ENCODE measurements at places on chromosomes 1 and 21. TPM values are rescaled to one million over a fixed set of nuclear protein-coding genes. Genes with fewer than 3 reads are reported as not detected.

DNA sequence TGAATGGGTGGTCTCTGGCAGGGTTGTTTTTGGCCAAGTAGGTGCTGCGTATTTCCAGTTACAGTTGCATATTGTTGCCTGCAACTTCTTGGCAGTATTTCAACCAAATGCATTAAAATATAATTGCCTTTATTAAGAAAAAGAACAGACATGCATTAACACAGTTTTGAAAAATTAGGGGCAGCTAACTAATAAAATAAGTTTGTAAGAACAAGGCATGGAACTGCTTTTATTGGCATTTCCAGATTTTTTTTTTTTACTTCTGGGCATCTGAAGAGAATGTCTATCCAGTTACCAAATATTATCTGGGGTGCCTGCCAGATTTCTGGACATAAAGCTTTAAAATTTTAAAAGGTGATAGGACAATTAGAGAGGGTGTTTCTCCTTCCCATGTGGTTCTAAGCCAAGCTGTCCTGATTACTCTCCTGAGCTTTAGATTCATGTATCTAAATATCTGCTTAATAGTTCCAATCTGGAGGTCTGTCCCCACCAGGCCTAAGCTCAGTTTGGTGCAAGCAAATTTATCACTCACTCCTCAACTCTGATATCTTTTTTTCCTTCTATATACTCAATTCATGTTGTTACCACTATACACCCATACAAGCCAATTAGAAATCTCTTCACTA is 553.3 kb upstream of the USP24 start:
- DNase-seq: no peak

DNA sequence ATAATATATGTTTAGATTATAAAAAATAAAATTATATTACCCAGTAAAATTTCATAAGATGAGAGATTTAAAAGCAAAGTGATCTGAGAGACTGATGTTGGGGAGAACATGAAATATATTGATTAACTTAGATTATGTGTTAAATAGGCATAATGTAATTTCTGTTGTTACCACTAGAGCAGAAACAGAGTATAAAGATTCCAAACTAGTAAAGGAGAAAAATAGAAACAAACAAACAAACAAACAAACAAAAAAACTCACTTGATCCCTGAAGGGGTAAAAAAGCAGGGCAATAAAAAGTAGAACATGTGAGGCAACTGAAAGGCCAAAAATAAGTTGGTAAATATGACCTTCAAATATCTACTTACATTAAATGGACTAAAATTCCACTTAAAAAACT is 640.4 kb upstream of the RGS18 start:
- no peak for DNase-seq

DNA sequence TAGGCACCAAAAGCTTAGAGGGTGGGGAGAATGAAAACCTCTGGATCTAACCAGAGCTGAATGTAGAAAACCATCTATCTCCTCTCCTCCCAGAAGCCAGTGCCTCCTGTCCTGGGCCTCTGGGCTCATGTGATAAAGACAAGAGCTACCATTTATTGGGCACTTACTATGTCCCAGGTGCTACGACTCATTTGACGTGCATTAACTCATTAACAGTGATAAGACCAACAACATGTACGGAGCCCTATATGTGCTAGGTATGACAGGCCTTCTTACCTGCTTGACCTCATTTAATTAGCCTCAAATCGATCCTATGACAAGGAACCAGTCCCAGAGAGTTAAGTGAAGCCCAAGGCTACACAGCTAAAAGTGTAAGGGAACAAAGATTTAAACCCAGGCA is 19.7 kb downstream of the CAPZB start:
- no peak for DNase-seq

The RAD54L gene
- total RNA-seq: 58.3 TPM

DNA sequence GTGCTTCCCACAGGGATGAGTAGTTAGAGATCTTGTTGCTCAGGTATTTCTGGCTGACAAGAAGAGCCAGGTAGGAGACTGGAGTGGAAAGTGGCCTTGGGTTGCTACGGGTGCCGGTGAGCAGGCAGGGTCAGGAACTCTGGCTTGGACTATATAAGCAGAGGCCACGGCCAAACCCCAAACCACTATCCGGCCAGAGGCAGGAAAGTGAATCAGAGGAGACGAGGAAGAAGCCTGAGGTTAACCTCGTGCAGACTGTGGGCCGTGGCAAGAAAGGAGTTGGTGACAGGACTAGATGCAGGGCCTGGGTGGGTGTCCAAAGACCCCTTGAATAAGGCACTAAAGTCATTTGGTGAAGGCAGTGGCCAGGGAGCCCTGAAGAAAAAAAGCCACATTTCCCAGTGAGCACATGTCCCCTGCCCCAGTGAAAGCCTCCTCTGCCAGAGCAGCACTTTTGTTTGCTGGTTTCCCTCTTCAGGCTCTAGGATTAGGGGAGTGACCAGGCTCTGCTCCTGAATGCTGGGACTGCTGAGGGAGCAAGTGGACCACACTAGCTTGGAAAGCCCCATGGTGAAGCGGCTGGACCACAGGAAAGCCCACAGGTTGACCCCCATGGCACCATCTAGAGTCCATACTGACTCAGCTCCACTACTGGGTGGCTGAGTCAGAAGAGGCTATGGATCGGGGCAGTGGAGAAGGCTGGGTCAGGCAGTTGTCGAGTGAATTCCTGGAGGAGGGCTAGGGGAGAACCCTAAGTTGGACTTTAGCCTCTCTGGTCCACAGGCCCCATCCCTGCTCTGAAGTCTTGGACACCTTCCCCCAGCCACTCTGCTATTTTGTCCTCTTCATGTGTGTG is 23.4 kb downstream of the CSF1 start:
- DNase-seq: no peak

The CCDC190 gene
- not detected for total RNA-seq

The COQ8A gene
- 14.9 TPM for total RNA-seq

The FMOD gene
- total RNA-seq: 2.9 TPM

DNA sequence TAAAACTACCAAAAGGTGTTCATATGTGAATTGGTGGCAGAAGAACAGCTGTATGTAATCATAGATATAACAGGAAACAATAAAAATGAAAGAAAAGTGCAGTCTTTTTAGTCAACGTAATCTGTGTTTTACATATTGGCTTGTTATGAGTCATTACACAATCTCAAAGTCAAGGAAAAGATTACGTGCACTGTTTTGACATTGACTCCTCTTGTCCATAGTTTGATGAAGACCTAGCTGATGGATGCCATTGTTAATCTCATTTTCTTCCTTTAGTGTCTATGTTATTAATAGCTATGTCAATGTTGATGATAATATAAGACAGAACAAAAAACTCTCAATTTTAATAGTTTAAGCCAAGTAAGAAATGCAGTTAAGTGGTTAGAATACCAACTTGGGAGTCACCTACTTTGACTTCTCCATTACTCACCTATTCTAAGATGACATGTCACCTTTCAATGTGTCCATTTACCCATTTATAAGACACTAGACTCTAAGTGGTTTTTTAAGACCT is 84.5 kb upstream of the SAMSN1 start:
- DNase-seq: no peak

GRCh38 chr1:248798791-248799190 is 26.9 kb downstream of the SH3BP5L start:
- no peak for DNase-seq

GRCh38 chr1:189125694-189126093 is 1352.0 kb downstream of the BRINP3 start:
- DNase-seq: no peak

The SLC44A3 gene
- 5.5 TPM for total RNA-seq

GRCh38 chr1:232351335-232351734 is 278.6 kb downstream of the SIPA1L2 start:
- no peak for DNase-seq

DNA sequence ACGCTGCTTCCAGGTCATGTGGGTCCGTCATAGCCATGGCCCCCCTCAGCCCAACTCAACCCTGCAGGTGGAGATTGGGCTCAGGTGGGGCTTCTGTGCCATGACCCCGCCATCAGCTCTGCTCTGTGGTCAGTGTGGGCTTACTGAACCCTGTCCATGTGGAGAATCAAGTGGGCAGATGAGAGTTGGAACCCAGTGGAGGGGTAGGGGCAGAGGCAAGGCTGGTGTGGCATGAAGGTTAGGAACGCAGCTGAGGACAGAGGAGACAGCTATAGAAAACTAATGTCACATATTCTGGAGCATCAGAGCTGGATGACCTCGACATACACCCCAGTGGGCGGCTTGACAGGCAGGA is 355.9 kb downstream of the PTPRU start:
- peak; percentile 33 for DNase-seq

GRCh38 chr1:183259924-183260323 is 73.9 kb downstream of the LAMC2 start:
- peak; percentile 51 for DNase-seq

DNA sequence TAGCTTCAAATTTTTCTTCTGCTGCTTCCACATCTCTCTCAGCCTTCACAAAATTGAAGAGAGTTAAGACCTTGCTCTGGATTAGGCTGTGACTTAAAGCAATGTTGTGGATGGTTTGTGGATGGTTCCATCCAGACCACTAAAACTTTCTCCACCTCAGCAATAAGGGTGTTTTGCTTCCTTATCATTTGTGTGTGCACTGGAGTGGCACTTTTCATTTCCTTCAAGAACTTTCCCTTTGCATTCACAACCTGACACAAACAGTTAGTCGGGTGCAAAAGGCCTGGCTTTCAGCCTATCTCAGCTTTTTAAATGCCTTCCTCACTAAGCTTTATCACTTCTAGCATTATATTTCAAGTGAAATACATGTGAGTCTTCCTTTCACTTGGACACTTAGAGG is 30.3 kb downstream of the DENND1B start:
- no peak for DNase-seq

The KISS1 gene
- total RNA-seq: not detected

- DNase-seq: no peak
These were observed 23.2 kb downstream of the KANK4 start for GRCh38 chr1:62295921-62296491.

GRCh38 chr1:112694363-112694929 is 12.5 kb downstream of the RHOC start:
- DNase-seq: no peak

DNA sequence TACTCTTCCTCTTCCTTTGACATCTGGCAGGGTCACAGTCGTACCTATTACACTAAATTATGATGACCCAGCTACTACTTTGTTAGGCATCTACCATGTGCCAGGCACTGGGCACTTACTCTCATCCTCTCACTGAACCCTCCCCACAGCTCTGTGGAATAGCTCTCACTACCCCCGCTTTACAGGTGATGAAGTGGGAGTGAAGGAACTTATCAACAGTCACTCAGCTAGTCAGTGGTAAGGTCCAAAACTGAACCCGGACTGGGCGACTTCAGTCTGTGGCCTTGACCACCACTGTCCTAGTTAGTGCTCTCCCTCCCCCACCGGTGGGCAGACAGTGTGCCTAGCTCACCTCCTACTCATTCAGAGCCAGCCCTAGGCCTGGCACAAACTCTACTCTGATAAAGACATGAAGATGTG is 12.3 kb downstream of the ADGRB2 start:
- DNase-seq: no peak

DNA sequence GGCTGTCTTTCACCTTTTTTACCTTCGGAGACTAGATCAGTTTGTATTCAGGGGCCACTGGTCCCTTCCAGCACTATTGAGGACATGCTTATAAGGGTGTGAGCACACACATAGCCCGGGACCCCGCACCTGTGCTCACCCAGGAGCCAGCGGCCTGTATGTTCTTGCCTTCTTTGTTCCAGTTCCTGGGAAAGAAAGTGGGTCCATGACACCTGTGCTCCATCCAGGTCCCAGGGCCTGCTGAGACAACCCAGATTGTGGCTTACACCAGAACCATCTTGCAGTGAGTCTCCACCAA is 207.8 kb downstream of the TOMM20 start:
- no peak for DNase-seq

The HPDL gene
- total RNA-seq: 8.7 TPM

- no peak for DNase-seq
These were observed 11.1 kb upstream of the CD48 start for GRCh38 chr1:160722726-160723125.

GRCh38 chr1:167054946-167055630 is 35.1 kb downstream of the GPA33 start:
- no peak for DNase-seq

DNA sequence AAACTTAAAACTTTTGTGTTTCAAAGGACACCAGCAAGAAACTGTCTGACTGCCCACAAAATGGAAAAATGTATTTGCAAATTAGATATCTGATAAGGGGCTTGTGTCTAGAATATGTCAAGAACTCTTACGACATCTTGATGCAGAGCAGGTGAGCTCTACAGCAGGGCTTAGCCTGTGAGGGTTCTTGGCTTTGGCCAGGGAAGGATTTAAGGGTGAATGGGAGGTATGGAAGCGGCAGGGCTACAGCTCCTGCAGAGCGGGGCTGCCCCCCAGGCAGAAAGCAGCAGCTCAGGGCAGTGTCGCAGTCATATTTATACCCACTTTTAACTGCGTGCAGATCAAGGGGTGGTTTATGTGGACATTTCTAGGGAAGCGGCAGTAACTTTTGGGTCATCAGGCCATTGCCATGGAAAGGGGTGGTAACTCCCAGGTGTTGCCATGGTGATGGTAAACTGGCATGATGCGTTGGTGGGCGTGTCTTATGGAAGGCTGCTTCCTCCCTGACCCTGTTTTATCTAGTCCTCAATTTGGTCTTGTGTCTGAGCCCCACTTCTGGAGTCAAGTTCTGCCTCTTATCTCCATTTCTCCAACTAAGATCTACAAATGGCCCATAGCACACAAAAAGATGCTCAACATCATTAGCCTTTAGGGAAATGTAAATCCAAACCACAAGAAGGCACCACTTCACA is 23.2 kb downstream of the MORN1 start:
- no peak for DNase-seq

- DNase-seq: no peak
These were observed 27.7 kb downstream of the PLPP3 start for GRCh38 chr1:56551691-56552090.

The B3GALT5 gene
- 7.2 TPM for total RNA-seq

DNA sequence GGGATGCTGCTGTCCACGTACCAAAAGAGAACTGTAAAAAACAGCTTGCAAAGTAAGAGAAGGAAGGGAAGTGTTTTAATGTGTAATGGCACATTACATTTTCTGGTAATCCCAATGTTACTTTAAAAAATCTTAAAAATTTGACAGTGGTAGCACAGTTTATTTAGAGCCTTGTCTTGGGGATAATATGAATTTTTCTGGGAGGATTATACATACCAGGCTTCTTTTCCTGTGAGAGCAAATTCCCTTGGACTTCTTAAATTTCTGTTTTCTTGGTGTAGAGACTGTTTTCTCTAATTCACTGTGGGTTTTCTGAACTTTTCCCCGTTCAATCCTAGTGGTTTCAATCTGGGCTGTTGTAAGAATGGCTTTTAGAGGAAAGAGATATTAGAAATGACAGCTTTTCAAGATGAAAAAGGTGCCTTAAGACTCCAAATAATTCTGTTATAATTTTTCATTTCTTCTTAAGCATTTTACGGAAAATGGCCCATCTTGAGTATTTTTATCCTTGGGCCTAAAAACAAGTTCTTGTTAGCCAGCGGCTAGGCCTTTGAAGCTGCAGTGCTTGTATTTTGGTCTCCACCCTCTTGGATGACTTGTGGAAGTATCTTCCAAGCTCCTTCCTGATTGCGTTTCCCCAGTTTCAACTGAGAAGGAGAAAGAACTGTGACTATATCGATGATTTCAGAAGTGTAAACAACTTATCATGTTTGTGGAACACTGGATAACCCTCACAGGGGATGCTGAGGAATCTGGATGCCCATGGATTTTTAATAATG is 70.0 kb downstream of the LEPR start:
- no peak for DNase-seq

- no peak for DNase-seq
These were observed 4.9 kb downstream of the STK40 start for GRCh38 chr1:36380782-36381181.

Data from endodermal cell (in vitro differentiated cells).